ENCODE measurements at places on chromosomes 7 and 10. TPM values are rescaled to one million over a fixed set of nuclear protein-coding genes. Genes with fewer than 3 reads are reported as not detected.

OR2A1 gene
- total RNA-seq, result not detected

PTPN20 gene
- 0.28 TPM for total RNA-seq

CLCN1 gene
- not detected for total RNA-seq

GCK gene
- 1.7 TPM for total RNA-seq

PHYHIPL gene
- total RNA-seq, result not detected

Data from activated CD4-positive, alpha-beta T cell treated with anti-CD3 and anti-CD28 coated beads, Interleukin-2, amount 10 ng/mL, durations not matched to agents 24 days and 14 days (primary cell).